ENCODE measurements at places on chromosomes 5 and 9. TPM values are rescaled to one million over a fixed set of nuclear protein-coding genes. Genes with fewer than 3 reads are reported as not detected.

Gene MAMDC4
- 0.68 TPM for total RNA-seq

Gene PAEP
- not detected for total RNA-seq

Gene PRRX2
- total RNA-seq, result 1.7 TPM

Gene HSPA9
- total RNA-seq, result 177 TPM

Gene C9orf152
- not detected for total RNA-seq
